ENCODE measurements at places on chromosomes 4 and X. TPM values are rescaled to one million over a fixed set of nuclear protein-coding genes. Genes with fewer than 3 reads are reported as not detected.

GRCh38 chr4:124469981-124470380 is 242.6 kb downstream of the ANKRD50 start:
- H3K27ac ChIP-seq = no peak overlapping the region
- H3K4me1 ChIP-seq = no peaks in the 10 kb centered on the region
- DNase-seq = no peak
- H3K4me3 ChIP-seq = no peak overlapping the region
- H3K36me3 ChIP-seq = no peaks in the 10 kb centered on the region

DNA sequence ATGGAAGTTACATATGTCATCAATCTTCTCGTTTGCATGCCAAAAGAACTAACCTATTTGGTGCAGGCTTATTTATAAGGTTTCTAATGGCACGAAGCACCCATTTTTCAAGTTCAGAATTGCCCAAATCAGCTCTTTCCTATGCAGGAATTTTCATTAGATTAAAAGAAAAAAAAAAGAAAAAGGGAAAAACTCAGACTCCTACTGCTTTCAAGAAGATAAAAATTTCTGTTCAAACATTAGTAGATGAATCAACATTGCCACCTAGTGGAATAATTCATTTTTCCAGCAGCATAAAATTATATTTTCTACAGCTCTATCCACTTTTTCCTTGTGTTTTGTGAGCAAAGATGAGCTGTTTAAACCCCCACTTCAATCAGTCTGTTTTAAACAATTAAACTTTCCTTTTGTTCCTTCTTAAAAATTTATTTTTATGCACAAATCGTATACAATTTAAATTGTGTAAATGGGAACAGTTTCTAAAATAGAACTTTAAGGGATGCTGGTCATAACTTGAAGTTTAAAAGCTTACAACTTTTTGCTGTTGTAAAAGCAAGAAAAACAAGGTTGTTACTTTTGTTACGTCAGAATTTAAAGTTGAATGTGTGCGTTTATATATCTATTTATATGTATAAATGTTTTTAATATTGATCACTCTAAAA is 309.9 kb downstream of the ARAP2 start:
- DNase-seq = no peak
- peaks cover 3% of the 10 kb centered on the region for H3K27me3 ChIP-seq
- no peak overlapping the region for H3K4me3 ChIP-seq

DNA sequence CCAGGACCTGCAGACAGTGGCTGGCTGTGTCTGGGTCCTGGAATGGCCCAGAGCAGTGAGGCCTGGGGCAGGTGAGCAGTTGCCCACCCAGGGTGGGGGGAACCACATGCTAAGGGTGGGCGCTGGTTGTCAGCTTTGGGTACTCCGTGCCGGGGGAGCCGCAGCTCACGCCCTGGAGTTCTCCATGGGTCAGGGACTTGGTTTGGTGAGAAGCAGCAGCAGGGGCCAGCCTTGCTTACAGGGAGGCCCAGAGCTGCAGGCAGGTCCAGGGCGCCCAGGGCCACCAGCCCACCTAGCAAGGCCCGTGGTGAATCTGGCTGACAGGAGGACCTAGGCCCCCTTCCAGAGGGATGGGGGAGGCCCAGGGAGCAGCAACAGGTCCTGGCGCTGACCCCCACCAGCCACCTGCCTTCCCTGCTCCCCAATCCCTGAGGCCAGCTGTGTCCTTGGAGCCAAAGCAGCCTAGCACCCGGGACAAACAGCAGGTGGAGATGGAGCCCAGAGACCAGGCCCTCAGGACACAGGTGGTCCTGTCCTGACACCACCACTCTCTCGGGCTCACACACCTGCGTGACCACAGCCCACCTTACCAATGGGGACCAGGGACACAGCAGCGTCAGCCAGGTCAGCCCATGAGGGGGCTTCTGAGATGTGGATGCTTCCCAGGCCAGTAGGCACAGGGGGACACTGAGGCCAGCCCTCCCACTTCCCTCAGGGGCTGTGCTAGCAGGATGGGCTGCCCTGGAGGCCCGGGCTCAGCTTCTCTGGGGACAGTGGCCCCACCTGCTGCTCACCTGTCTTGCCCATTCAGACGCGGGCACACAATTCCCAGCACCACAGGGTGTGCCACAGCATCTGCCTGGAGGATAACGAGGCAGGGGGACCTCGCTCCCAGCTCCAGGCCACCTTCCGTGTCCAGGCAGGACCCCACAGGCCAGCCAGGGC is 3.5 kb downstream of the MXD4 start:
- peak; percentile 0 for DNase-seq
- no peaks in the 10 kb centered on the region for H3K36me3 ChIP-seq
- no peaks in the 10 kb centered on the region for H3K4me1 ChIP-seq
- no peaks in the 10 kb centered on the region for H3K27me3 ChIP-seq
- no peak overlapping the region for H3K4me3 ChIP-seq
- no peak overlapping the region for H3K27ac ChIP-seq

DNA sequence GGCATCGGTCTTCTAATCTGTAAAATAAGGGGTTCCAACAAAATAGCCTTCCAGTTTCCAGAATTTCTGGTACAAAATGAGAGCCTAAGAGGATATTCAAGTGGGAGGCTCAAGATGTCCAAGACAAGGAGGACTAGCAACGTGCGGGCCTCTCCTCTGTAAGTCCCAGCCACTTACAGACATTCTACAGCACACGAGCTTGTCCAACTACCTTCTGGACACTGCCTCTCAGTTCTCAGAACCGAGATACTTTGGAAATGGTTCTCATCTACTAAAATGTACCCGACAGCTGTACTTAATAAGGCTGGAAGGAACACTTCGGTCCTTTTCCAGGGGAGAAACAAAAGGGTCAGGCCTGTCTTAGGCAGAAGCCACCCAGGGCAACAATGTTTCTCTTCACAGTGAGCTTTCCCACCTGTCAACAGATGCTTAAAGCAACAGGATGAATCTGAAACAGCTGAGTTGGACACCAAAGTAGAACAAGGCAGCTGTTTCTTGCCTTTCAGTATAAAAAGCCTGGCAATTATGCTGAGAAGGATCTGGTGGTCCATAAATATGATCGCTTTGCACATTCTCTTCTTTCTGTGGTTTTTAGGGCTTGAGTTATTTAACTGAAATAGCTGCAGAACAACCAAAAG is 127.0 kb downstream of the HS6ST2 start:
- H3K27ac ChIP-seq = no peak overlapping the region
- no peaks in the 10 kb centered on the region for H3K36me3 ChIP-seq
- H3K4me3 ChIP-seq = no peak overlapping the region
- no peak for DNase-seq

DNA sequence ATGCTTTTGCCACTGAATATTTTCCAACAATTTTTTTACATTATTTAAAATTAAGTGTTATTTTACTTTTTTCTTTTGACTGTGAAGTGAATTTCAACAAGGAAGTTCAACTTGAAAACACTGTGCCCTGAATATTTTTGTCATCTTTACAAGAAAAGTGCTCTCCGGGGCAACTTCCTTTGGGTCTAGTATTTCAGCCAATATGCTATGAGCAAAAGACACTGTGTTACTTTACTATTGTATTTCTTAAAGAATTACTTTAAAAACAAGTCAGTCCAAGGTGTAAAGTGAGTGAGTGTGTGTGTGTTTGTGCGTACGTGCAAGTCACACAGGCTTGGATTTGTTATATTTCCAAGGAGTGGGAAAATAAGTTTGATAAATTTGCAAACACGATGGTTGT is 7.6 kb upstream of the USP53 start:
- H3K4me3 ChIP-seq = no peak overlapping the region
- H3K4me1 ChIP-seq = peaks cover 22% of the 10 kb centered on the region
- no peak overlapping the region for H3K27ac ChIP-seq
- no peak for DNase-seq
- H3K36me3 ChIP-seq = peaks cover 2% of the 10 kb centered on the region

GRCh38 chr4:8167815-8168214 is 9.2 kb upstream of the ABLIM2 start:
- DNase-seq = no peak
- no peaks in the 10 kb centered on the region for H3K36me3 ChIP-seq
- H3K27me3 ChIP-seq = no peaks in the 10 kb centered on the region
- H3K27ac ChIP-seq = no peak overlapping the region

DNA sequence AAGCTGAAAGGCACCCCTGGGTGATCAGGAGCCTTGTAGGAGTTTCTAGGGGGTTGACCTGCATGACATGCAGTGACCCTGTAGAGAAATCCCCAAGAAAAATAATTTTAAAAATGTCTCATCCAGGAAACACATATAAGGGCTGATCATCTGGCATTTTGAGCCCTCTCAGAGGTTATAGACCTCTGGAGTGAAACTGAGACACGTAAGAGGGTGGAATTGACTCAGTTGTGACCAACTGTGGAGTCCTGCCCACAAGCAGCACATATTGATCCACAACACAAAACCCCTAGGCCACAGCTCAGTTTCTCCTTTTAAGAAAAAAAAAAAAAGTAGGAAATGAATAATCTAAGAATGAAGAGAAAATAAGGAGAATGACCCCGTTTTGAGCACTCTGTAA is 32.5 kb upstream of the MTMR8 start:
- H3K36me3 ChIP-seq = no peaks in the 10 kb centered on the region
- no peaks in the 10 kb centered on the region for H3K27me3 ChIP-seq
- DNase-seq = no peak
- H3K4me3 ChIP-seq = no peak overlapping the region
- H3K4me1 ChIP-seq = no peaks in the 10 kb centered on the region
- no peak overlapping the region for H3K27ac ChIP-seq

DNA sequence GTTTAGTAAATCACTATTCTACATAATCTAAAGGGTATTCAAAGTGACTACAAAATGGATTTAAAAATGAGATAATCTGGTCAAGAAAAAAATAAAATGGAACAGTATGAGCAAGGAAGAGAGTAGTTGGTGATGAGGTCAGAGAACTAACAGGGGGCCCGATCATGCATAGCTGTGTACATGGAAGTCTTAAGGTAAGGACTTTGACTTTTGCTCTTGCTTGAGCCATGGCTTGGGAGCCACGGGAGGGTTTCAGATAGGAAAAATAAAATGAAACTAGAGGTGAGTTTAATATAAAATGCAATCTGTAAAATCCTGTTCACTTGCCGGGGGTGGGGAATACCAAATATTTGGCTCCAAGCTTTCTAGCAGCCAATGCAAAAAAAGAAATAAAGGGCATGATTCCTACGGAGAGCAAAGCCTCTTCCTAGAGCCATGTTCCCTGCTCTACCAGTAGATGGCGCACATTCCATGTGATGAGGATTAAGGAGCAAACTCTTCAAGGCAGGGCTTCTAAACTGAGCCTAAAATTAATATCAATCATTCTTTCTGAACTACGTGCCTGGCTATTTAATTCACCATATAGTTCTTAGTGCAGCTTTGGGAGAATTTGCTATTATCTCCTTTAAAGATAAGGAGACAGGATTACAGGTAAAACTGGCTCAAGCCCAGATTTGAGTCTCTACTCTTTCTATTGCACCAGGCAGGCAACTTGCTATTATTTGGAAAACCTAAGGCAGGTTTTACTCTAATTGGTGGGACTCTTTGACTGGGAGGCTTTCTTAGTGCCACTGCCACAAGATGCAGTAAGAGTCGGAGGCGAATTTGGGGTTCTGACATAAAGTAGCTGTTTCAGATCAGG is 6.8 kb upstream of the CLCN5 start:
- no peaks in the 10 kb centered on the region for H3K36me3 ChIP-seq
- no peak overlapping the region for H3K4me3 ChIP-seq
- no peak overlapping the region for H3K27ac ChIP-seq
- H3K27me3 ChIP-seq = no peaks in the 10 kb centered on the region
- peaks cover 3% of the 10 kb centered on the region for H3K4me1 ChIP-seq
- peak; percentile 23 for DNase-seq

- DNase-seq = no peak
- H3K36me3 ChIP-seq = no peaks in the 10 kb centered on the region
- no peak overlapping the region for H3K4me3 ChIP-seq
- no peaks in the 10 kb centered on the region for H3K27me3 ChIP-seq
- no peak overlapping the region for H3K27ac ChIP-seq
These were observed 81.1 kb downstream of the RBMX2 start for GRCh38 chrX:130482871-130483270.

DNA sequence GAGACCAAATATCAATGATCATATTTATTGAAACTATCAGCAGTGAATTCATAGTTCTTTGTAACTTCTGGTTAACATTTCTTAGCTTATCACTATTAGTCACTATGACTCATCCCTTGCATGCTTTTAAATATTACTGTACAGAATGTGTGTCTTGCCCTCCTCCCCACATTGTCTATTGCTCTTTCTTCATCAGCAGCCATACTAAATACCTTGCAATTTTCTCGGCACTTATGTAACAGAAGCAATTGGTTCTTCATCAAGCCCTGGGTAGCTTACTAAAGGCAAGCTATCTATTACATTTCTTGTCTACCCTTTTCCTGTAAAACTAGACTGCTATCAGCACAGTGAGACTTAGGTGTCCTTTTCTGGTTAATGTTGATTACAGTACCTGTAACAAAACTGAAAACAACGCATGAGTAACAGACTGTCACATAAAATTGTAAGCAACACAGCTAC is 8.2 kb downstream of the KLHL4 start:
- no peak overlapping the region for H3K27ac ChIP-seq
- H3K36me3 ChIP-seq = no peaks in the 10 kb centered on the region

GRCh38 chrX:70044541-70045245 is 5.0 kb downstream of the AWAT2 start:
- no peak overlapping the region for H3K4me3 ChIP-seq
- no peak overlapping the region for H3K27ac ChIP-seq
- DNase-seq = no peak
- H3K27me3 ChIP-seq = no peaks in the 10 kb centered on the region
- no peaks in the 10 kb centered on the region for H3K36me3 ChIP-seq

DNA sequence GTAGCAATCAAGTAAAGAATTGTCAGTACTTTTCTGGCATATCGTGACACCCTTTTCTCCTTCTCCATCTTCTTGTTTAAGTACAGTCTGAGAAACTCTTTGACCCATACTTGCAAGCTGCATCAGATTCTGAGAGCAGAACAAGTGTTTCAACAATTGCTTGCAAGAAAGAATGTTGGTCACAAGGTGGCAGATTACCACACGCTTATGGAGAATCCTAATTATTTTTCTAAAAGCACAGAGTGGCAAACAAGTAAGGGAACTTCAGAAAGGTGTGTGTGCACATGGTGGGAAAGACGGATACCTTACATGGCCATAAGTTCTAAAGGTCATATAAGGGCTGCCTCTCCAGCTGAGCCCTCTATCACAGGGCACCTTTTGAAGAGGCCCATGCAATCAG is 136.4 kb upstream of the FGF13 start:
- H3K4me3 ChIP-seq = no peak overlapping the region
- no peak overlapping the region for H3K27ac ChIP-seq
- DNase-seq = no peak
- no peaks in the 10 kb centered on the region for H3K36me3 ChIP-seq
- no peaks in the 10 kb centered on the region for H3K27me3 ChIP-seq
- H3K4me1 ChIP-seq = no peaks in the 10 kb centered on the region

- H3K4me3 ChIP-seq = no peak overlapping the region
- peaks cover 20% of the 10 kb centered on the region for H3K27me3 ChIP-seq
- H3K27ac ChIP-seq = no peak overlapping the region
- DNase-seq = no peak
- no peaks in the 10 kb centered on the region for H3K36me3 ChIP-seq
These were observed 151.8 kb downstream of the SMIM20 start for GRCh38 chr4:26065833-26066232.

STBD1 gene
- 0.20 TPM for total RNA-seq

ZNF518B gene
- total RNA-seq = 14.1 TPM

POF1B gene
- not detected for total RNA-seq

TSPAN7 gene
- total RNA-seq = 0.37 TPM

DCLK2 gene
- not detected for total RNA-seq

FABP2 gene
- not detected for total RNA-seq

CSN1S1 gene
- not detected for total RNA-seq

Measured in activated naive CD8-positive, alpha-beta T cell treated with anti-CD3 and anti-CD28 coated beads for 36 hours (primary cell).